Cardiac muscle cell (in vitro differentiated cells and primary cell): ENCODE measurements at places on chromosomes 16 and 17. TPM values are rescaled to one million over a fixed set of nuclear protein-coding genes. Genes with fewer than 3 reads are reported as not detected.

DNAAF1 gene
- polyA plus RNA-seq = 0.82 and 1.1 TPM in 2 replicates

ABHD15 gene
- 4.8 and 5.3 TPM in 2 replicates for polyA plus RNA-seq

KRTAP9-7 gene
- polyA plus RNA-seq = not detected in 2 replicates

TBC1D3 gene
- not detected in 2 replicates for polyA plus RNA-seq

WDR45B gene
- 99.5 and 105 TPM in 2 replicates for polyA plus RNA-seq

OTOP2 gene
- not detected in 2 replicates for polyA plus RNA-seq

ATP6V0D1 gene
- 139 and 203 TPM in 2 replicates for polyA plus RNA-seq

CSF3 gene
- polyA plus RNA-seq = not detected in 2 replicates

- no peak overlapping the region for H3K4me3 ChIP-seq
- DNase-seq = no peak
- H3K27me3 ChIP-seq = no peaks in the 10 kb centered on the region
- no peaks in the 10 kb centered on the region for H3K36me3 ChIP-seq
- H3K27ac ChIP-seq = no peak overlapping the region
- H3K4me1 ChIP-seq = peaks cover 10% of the 10 kb centered on the region
Observed at GRCh38 chr16:11006656-11007055, 62.3 kb downstream of the CLEC16A start.

- H3K27ac ChIP-seq = no peak overlapping the region
- no peaks in the 10 kb centered on the region for H3K27me3 ChIP-seq
- H3K4me3 ChIP-seq = no peak overlapping the region
- DNase-seq = no peak
- no peaks in the 10 kb centered on the region for H3K4me1 ChIP-seq
Observed at GRCh38 chr16:22222998-22223397, 16.9 kb downstream of the EEF2K start.

DNA sequence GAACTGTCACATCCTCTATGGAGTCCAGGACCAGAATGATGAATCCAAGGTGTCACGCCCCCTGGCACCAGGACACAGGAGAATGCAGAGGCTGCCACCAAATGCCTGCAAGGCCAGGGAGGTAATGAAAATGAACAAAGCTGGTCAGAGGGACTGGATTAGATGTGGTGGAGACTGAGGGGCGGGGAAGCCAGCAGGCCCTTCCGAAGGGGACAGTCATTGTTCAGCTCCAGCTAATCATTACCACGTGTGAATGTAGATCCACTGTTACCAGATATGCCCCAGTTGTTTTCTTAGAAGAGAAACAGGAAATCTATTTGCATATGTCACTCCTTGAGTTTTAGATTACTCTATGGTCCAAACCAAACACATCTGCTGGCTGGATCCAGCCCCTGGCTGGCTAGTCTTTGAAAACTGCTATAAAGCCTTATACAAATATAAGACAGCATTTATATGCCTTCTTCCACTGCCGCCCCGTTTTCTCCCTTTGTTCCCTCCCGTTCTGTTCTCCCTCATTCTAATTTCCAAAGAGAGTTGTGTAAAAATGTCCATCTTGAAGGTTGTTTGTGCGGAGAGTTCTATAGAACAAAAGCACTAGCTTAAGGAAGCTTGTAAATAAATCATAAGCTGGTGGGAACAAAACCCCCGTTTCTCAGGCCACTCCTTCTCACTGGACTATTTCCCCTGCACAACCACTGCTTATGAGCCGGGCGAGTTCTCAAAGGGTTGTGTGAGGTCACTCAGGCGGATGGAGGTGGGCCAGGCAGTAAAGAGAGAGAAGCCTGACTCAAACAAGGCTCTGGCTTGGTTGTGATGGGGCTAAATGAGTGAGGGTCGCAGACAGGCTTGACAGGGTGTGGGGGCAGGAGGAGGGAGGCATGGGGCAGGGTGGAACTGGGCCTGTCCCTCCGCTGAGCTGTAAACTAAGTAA lies 14.2 kb downstream of the CRYM start:
- H3K4me3 ChIP-seq = no peak overlapping the region
- DNase-seq = no peak
- no peaks in the 10 kb centered on the region for H3K4me1 ChIP-seq
- no peaks in the 10 kb centered on the region for H3K36me3 ChIP-seq

DNA sequence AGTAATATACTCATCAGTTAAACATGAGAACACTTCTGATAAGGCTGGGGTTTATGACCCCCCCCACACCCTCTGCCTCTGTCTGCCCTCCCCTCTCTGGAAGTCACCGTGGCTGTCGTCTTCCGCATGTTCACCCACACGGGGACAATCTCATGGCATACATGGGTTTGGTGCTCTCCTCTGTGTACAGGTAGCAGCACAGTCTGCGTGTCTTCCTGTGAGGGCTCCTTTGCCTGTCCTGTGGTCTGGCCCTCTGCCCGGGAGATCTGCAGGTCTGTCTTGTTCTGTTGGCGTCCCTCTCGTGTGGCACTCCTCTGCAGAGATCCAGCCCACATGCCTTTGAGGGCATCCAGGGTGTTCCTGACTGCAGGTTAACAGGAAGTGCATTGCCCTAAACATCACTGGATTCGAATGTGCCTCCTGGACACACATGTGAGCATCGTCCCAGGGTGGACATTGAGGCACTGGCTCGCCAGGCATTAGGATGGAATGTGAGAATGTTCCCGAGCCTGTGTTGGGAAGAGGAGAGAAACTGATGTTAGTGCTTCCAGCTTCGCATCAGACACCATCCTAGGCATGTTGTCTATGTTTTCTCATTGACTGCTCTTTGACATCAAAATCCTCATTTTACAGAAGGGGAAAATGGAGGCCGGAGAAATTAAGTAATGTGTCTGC lies 54.5 kb downstream of the NKD1 start:
- H3K27ac ChIP-seq = no peak overlapping the region
- no peaks in the 10 kb centered on the region for H3K27me3 ChIP-seq
- H3K36me3 ChIP-seq = no peaks in the 10 kb centered on the region

GRCh38 chr16:71254832-71255525 lies 24.5 kb upstream of the HYDIN start:
- H3K36me3 ChIP-seq = no peaks in the 10 kb centered on the region
- no peaks in the 10 kb centered on the region for H3K27me3 ChIP-seq
- no peak overlapping the region for H3K27ac ChIP-seq
- H3K4me1 ChIP-seq = no peaks in the 10 kb centered on the region
- H3K4me3 ChIP-seq = no peak overlapping the region

DNA sequence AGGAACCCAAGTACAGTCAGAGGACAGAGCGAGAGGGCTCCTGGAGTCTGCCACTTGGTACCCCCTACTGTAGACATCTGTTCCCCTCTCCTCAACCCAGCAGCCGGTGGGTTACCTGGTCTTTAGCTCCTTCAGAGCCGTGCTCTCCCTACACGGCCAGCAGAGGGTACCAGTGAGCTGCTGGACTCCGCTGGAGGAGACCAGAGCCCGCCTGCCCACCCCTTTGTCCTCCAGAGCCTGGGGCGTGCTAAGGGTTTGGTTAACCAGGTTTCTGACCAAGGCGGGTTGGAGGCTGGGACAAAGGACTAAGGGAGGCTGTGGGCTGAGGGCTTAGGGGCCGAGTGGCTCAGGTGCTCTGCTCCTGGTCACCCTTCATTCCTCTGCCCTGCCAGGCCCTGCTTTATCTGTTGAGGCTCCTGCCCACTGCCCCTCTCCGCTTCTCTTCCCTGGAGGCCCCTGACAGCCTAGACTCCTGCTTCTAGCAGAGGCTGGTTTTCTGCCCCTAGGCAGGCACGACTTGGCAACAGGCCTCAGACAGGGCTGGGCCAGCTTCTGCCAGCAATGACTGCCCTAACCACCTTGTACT lies 2.7 kb upstream of the HSD11B2 start:
- H3K4me3 ChIP-seq = no peak overlapping the region
- DNase-seq = peak; percentile 75
- H3K36me3 ChIP-seq = no peaks in the 10 kb centered on the region
- peaks cover 49% of the 10 kb centered on the region for H3K27me3 ChIP-seq
- peaks cover 16% of the 10 kb centered on the region for H3K4me1 ChIP-seq

GRCh38 chr16:47366228-47366627 lies 94.6 kb downstream of the ITFG1 start:
- H3K4me3 ChIP-seq = no peak overlapping the region
- no peak overlapping the region for H3K27ac ChIP-seq
- peaks cover 5% of the 10 kb centered on the region for H3K36me3 ChIP-seq
- no peaks in the 10 kb centered on the region for H3K27me3 ChIP-seq

- no peaks in the 10 kb centered on the region for H3K27me3 ChIP-seq
- peak; percentile 31 for DNase-seq
- no peaks in the 10 kb centered on the region for H3K4me1 ChIP-seq
- no peak overlapping the region for H3K4me3 ChIP-seq
Observed at GRCh38 chr16:28321700-28322411, 29.5 kb downstream of the SBK1 start.

- H3K27ac ChIP-seq = no peak overlapping the region
- H3K4me3 ChIP-seq = no peak overlapping the region
- DNase-seq = no peak
- H3K4me1 ChIP-seq = no peaks in the 10 kb centered on the region
- H3K36me3 ChIP-seq = no peaks in the 10 kb centered on the region
- no peaks in the 10 kb centered on the region for H3K27me3 ChIP-seq
Observed at GRCh38 chr16:12147681-12148080, 171.1 kb downstream of the SNX29 start.

DNA sequence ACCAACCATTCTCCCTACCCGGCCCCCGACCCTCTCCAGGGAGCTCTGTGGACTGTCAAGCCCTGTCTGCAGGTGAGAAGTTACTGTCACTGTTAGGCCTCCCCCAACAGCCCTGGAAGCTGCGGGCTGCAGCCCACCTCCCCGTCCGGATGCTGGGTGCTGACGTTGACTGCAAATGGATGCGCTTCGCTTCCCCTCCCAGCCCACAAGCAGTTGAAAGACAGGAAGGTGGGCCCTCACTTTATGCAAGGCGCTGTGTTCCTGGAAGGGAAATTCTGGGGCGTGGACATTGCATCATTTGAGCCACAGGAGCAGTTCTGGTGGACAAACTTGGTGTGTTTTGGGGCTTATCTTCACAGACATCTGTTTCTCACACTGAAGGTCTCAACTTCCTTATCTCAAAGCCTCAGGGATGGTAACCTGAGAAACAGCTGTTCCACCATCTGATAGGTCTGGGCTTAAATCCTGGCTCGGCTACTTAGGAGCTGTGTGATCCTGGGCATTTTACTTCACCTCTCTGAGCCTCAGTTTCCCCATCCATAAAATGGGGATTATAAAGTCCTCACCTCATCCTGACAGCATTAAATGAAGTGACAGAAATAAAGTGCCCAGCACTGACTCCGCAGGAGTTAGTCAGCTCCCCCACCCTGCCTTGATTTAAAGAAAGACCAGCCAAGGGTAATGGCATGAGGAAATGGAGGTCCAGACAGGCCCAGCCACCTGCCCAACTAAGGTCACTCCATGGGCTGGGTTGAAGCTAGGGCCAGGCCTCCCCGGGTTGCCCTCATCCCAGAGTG lies 4.6 kb upstream of the DRC7 start:
- DNase-seq = peak; percentile 46
- no peak overlapping the region for H3K27ac ChIP-seq
- no peak overlapping the region for H3K4me3 ChIP-seq
- H3K36me3 ChIP-seq = no peaks in the 10 kb centered on the region
- peaks cover 16% of the 10 kb centered on the region for H3K4me1 ChIP-seq
- no peaks in the 10 kb centered on the region for H3K27me3 ChIP-seq

- no peaks in the 10 kb centered on the region for H3K27me3 ChIP-seq
- peak; percentile 36 for DNase-seq
- no peak overlapping the region for H3K4me3 ChIP-seq
- peak overlapping the region; percentile 77 for H3K27ac ChIP-seq
- H3K4me1 ChIP-seq = peaks cover 26% of the 10 kb centered on the region
- no peaks in the 10 kb centered on the region for H3K36me3 ChIP-seq
Observed at GRCh38 chr17:31695456-31696090, 163.5 kb downstream of the COPRS start.

DNA sequence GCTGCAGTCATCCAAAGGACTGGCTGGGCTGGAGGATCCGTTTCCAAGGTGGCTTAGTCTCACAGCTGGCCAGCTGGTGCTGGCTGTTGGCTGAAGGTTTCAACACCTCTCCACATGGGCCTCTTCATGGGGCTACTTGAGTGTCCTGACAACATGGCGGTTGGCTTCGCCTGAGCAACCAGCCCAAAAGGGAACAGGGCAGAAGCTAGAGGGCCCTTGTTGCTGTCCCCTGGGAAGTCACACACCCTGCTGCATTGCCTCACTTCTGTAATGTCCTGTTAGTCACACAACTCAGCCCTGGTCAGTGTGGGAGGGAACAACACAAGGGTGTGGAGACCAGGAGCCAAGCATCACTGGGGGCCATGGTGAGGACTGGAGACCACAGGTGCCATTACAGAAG lies 36.6 kb downstream of the C16orf78 start:
- H3K4me3 ChIP-seq = no peak overlapping the region
- no peak for DNase-seq
- H3K27ac ChIP-seq = no peak overlapping the region
- H3K36me3 ChIP-seq = no peaks in the 10 kb centered on the region
- H3K4me1 ChIP-seq = no peaks in the 10 kb centered on the region
- no peaks in the 10 kb centered on the region for H3K27me3 ChIP-seq

- H3K36me3 ChIP-seq = no peaks in the 10 kb centered on the region
- H3K4me1 ChIP-seq = no peaks in the 10 kb centered on the region
- peaks cover 96% of the 10 kb centered on the region for H3K27me3 ChIP-seq
- H3K27ac ChIP-seq = no peak overlapping the region
- peak overlapping the region; percentile 28 for H3K4me3 ChIP-seq
Observed at GRCh38 chr17:9002606-9003354, 18.5 kb upstream of the NTN1 start.

GRCh38 chr17:4411201-4411600 lies 22.5 kb upstream of the SPNS3 start:
- no peaks in the 10 kb centered on the region for H3K27me3 ChIP-seq
- no peaks in the 10 kb centered on the region for H3K4me1 ChIP-seq
- DNase-seq = no peak
- H3K27ac ChIP-seq = no peak overlapping the region

DNA sequence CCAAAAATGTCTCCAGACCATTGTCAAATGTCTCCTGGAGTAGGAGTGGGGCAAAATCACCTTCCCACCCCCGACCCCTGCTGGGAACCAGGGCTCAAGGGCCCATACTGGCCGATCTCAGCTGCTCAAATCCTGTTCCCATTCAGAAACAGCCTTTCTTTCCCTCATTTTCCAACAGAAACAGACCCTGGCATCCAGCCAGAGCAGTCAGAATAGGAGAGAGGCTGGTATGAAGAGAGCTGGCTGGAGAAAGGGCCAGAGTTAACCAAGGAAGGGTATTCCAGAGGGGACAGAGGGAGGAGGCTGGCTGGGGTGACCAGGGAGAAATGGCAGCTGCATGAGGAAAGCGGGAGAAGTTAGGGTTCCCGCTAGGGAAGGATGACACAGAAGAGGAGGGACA lies 199.1 kb downstream of the XYLT1 start:
- DNase-seq = peak; percentile 36
- no peaks in the 10 kb centered on the region for H3K27me3 ChIP-seq
- no peak overlapping the region for H3K4me3 ChIP-seq
- H3K36me3 ChIP-seq = no peaks in the 10 kb centered on the region

GRCh38 chr17:74530831-74531150 lies 484 bp downstream of the CD300LB start:
- no peak overlapping the region for H3K27ac ChIP-seq
- H3K27me3 ChIP-seq = peaks cover 2% of the 10 kb centered on the region
- H3K36me3 ChIP-seq = no peaks in the 10 kb centered on the region
- H3K4me1 ChIP-seq = no peaks in the 10 kb centered on the region
- H3K4me3 ChIP-seq = no peak overlapping the region

GRCh38 chr17:75335315-75335714 lies 46.1 kb upstream of the SLC25A19 start:
- H3K36me3 ChIP-seq = peaks cover 2% of the 10 kb centered on the region
- no peaks in the 10 kb centered on the region for H3K27me3 ChIP-seq
- no peak for DNase-seq
- H3K27ac ChIP-seq = no peak overlapping the region

- DNase-seq = no peak
- no peaks in the 10 kb centered on the region for H3K4me1 ChIP-seq
- H3K27ac ChIP-seq = no peak overlapping the region
- H3K27me3 ChIP-seq = no peaks in the 10 kb centered on the region
Observed at GRCh38 chr17:31549121-31549524, 157.6 kb downstream of the RAB11FIP4 start.
